ENCODE measurements at places on chromosomes 5 and 9.
A peak's percentile ranks its signal among the peaks of the same experiment; 100 is the strongest.

- DNase-seq, result no peak
Observed at GRCh38 chr5:14735944-14736343, 71.4 kb downstream of the OTULIN start.

DNA sequence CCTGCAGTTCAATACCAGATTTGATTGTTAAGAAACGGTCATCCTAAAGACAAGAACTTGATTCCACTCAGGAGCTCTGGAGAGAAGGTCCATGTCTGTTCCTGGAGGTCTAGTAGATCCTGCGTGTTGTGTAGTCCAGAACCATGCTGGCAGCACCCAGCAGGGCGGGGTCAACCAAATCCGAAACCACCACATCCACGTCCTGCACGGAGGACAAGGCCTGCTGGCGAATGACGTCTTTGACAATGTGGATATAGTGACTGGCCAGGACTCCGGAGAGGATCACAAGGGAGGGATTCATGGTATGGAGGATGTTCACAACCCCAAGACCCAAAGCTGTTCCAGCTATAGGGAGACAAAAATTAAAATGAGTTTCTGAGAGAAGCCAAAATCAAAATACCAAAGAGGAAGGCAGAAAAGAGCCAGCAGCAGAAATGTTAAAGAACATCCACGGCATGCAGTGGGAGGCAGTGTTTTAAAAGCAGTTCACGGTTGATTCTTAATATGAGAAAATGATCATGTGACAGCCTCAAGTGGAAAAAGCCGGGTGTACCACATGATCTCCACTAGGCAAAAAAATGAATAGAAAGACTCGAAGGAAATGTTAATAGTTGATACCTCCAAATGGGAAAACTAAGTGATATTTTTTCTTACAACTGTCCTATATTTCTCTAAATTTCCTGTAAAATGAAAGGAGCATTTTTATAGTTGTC lies 26.7 kb downstream of the CLTA start:
- no peak for DNase-seq

DNA sequence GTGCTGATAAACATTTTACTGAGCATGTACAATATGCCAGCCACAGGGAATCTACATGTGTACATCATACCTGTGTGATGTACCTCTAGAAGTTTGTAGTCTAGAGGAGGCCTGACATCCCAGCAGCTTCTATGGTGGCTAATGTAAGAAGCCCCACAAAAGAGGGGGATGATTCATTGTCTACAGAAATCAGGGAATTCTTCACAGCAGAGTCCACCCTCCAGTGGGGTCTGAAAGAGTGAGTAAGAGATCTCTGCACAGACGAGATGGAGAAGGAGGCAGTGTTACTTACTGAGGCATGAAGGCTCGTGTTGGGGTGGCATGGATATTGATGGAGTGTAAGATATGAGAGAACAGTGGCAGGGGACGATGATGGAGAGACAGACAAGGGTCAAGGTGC lies 103.0 kb downstream of the NTRK2 start:
- peak; percentile 14 for DNase-seq

- peak; percentile 75 for DNase-seq
Observed at GRCh38 chr9:34546834-34547827, 24.3 kb upstream of the ENHO start.

DNA sequence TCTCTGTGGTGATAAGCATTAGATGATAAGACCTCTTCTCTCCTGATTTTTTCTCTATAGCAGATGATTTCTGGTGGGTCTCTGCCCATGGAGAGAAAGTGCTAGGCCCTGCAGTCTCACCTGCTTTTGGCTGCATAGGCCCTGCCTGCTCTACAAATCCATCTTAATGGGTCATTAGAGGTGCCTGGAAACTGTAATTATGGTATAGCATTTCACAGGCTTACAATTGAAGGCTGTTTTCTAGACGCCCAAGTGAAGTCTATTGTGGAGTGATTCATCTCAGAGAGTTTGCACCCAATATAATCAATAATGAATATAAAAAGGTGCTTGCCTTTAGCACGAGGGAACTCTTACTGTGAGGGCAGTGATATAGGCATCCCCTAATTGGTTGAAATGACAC lies 33.8 kb downstream of the NEUROG1 start:
- DNase-seq, result no peak

DNA sequence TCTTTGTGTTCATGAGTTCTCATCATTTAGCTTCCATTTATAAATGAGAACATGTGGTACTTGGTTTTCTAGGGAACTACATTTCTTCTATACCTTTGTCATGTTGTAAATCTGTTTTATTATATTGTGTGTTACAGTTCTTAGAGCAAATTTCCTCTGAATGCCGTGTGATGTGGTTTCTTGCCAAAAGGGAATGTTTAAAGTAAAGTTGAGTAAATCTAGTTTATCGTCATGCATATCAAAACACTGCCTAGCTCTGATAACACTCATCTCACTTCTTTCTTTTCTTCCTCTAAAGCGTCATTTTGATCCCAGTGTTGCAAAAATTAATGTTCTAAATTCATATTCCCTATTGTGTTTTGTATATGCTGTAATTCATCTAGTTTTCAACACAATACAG lies 295.4 kb upstream of the HAPLN1 start:
- no peak for DNase-seq

DNA sequence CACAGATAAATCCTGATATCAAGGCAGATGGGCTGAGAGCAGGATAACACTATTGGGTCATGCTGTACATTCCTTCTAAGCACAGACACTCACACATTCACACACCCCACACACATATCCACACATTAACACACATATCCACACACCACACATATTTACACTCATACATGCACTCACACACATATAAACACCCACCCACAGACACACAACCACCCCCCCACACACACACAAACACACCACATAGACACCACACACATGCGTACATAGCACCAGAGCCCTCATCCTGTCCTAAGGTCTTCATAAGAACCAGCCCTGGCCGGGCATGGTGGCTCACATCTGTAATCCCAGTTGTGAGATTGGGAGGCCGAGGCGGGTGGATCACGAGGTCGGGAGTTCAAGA lies 322.3 kb upstream of the ADCY2 start:
- DNase-seq, result no peak

- no peak for DNase-seq
Observed at GRCh38 chr9:128550226-128550625, 2.2 kb upstream of the SPTAN1 start.

GRCh38 chr9:121912812-121913627 lies 180.1 kb downstream of the TTLL11 start:
- DNase-seq, result no peak
